ENCODE measurements at places on chromosomes 2 and 18.
A peak's percentile ranks its signal among the peaks of the same experiment; 100 is the strongest.

DNA sequence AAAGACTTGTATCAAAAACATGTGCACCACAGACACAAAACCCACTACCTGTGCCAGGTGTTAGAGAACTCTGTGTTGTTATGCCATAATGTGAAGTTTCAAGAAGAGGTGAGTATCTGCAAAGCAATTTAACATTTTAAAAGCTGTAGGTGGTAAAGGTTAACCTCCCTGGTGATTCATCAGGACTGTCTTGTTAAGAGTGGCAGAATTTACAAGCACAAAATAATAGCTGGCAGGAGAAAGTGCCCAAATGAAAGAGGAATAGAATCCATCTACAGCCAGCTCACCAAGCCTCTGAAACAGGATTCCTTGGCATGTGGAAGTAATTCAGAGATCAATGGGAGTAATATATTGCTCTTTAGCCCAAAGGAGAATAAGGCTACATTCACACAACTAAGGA lies 230.7 kb downstream of the AFF3 start:
- DNase-seq = no peak

DNA sequence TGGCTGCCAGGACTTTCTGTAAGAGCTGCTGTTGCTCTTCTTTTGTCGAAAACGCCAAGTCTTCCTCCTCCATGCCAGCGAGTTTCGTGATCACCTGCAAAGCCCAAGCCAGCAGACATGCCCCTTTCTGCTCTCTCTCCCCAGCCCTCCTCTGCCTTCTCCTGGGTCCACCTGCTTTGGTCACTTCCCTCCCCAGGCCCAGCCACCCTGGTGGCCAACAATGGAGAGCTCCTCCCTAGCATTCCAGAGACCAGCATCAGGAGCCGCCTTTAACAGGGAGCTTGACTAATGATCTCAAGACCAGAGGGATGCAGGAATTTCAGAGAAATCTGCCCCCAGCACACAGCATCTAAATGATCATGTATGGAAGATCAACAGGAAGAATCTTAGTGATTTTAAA lies 34.6 kb downstream of the ERCC3 start:
- no peak for DNase-seq

DNA sequence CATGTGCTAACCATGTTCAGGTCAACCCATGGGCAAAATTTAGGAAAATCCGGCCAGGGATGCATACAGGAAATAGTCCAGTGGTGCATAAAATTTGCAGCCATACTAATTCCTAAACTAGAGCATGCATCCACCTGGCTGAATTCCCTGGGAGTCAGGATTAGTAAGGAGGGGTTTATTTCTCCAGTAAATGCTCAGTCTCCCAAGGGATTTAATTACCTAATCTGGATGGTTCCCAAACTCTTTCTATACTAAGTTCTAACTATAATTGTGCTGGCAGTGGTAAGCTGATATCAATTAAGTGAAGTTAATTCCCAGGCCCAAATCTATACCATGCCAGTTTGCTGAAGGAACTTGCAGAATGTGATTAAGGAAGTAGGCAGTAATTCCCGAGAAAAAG lies 26.2 kb upstream of the EVA1A start:
- no peak for DNase-seq

DNA sequence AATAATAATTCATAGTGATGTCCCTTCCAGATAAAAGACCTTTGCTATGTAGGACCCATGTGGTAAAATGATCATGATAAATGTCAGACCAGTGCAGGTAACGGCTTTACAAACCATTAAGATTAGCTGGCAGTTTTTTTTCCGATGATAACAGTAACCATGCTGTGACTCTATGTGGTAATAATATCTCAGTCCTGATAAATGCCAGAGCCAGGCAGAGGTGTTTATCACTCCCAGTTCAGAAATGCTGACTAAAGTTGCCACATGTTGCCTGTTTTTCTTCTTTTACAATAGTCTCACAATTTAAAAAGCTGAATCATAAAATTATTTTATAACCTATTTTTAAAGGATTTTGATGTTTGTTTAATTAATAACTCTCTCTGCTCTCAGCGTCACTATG lies 565.1 kb downstream of the ARHGAP15 start:
- no peak for DNase-seq

- no peak for DNase-seq
These were observed 135.9 kb downstream of the ABCA12 start for GRCh38 chr2:215002500-215002899.

- DNase-seq = no peak
These were observed 97.0 kb downstream of the TTC32 start for GRCh38 chr2:19804639-19805260.

GRCh38 chr2:10123281-10123680 lies 742 bp downstream of the RRM2 start:
- DNase-seq = no peak

GRCh38 chr18:68840554-68841263 lies 42.8 kb downstream of the CCDC102B start:
- no peak for DNase-seq

DNA sequence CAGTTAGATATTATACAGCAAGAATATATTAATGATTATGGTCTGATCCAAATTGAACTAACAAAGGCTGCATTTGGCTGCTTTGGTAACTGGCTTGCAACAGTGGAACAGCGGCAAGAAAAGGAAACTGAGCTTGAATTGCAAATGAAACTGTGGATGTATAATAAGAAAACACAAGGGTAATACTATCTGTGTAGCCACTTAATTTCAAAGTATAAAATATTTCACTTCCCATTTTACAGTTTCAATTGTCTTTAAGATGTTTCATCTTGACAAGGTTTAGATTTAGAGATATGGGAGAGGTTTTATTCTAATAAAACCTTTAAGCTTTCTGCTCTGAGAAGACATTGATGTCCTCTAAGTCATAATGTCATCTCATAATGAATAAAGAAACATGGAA lies 23.8 kb downstream of the WDR75 start:
- DNase-seq = no peak

DNA sequence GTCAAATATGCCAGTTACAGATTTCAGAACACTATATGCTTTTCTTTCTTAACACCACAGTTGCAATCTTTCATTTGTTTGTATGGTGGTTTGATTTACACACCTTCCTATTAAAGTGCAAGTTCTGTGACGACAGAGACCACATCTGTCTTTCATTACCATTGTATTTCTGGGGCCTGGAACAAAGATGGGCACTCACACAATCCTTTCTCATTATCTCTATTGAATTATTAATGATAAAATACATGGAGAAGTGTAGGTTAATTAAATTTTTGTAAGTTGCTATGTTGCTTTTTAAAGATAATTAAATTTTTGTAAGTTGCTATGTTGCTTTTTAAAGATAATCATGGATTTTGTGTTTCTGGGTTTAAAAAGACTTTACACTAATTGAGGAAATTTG lies 79.9 kb downstream of the KCTD18 start:
- DNase-seq = no peak

GRCh38 chr2:239187464-239188253 lies 213.2 kb downstream of the HDAC4 start:
- peak; percentile 4 for DNase-seq

DNA sequence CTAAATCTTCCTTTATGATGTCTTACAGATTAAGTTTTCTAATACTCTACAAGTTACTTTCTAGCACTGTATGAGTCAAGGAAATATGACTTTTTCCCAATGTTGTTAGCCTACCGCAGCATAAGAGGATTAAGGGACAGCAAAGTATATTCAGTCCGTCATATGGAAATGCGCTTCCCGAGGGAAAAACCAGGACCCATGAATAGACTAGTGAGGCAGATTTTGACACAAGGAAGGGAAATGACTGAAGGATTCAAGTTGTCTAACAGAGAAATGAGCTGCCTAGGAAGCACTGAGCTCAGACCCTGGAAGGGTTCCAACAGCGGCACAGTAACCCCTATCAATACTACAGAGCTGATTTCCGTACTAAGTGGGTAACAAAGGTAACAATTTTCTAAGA lies 12.0 kb downstream of the SEPTIN10 start:
- no peak for DNase-seq

GRCh38 chr2:120804459-120804858 lies 68.8 kb downstream of the GLI2 start:
- DNase-seq = no peak

DNA sequence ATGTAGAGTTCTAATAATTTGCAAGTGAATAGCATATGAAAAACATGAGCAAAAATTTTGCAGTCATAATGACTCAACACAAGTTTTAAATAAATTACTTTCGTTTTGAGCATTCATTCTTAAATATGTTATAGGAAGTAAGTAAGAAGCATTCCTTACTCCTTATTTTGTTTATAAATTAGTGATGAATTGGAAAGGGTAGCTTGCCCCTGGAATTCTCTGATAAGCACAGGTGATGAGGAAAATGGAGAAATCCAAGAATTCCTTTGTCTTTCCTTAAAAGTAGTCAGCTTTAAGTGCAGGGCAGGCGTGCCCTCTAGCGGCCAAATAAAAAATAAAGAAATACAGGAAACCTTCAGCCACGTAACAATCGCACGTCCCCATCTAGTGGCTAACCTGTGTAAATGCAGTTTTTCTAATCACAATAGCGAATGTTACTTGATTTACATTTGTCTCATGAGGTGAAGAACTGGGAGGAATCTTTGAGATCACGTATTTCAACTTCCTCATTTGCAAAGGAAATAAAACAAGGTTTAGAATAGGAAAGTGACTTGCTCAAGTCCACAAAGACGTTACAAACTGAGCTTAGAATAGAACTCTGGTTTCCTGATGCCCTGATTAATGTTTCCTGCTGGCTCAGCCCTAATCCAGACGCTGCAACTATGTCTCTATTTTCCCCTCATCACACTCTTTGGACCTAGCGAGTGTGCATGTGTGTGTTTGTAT lies 47.2 kb upstream of the ZNG1B start:
- DNase-seq = no peak

DNA sequence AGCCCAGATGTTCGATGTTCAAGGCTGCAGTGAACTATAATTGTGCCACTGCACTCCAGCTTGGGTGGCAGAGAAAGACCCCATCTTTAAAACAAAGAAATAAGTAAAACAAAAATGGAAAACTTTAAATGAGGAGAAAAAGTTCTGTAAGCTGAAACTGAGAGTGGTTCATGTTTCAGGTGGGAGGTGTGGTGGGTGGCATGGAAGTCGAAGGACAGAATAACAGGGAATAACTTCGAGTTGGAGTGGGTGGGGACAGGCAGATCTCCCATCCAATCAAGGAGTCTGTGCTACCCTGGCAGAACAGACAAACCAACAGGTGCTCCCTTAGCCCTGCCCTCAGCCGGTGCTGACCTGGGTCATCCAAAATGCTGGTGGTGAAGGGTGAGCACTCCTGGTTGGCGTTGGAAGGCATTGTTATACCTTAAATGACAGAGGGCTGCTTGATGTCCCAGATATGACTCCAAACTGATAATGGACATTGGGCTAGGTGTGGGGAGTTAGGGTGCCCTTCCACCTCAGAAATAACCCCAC lies 328.4 kb downstream of the DYSF start:
- no peak for DNase-seq

GRCh38 chr2:219475278-219475677 lies 23.4 kb upstream of the GMPPA start:
- DNase-seq = no peak

- no peak for DNase-seq
These were observed 601.1 kb downstream of the ARHGAP15 start for GRCh38 chr2:143730155-143730952.

DNA sequence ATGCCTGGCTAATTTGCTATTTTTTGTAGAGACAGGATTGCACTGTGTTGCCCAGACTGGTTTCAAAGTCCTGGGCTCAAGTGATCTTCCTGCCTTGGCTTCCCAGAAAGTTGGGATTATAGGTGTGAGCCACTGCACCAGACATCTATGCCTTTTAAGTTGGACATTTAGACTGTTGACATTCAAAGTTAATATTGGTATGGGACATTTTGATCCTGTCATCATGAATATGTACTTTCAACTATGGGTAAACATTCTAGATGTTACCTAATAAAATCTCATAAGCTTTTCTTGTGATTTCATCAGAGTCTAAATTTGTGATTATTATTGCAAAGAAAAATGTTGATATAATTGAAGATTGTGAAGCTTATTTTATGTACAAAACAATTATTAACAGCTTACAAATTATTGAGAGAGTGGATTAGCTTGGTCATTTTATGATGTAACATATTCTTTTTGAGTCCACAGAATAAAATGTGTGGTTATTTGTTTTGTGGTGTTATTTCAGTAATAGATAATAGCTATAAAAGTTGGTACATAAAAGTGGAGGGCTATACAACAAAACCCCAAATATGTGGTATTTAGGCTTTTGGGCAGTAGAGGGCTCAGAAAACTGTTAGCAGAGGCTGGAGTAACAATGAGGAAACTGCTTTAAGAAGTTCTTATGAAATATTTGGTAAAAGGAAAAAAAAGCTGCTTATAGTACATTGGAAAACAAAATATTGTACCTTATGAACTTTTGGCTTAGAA lies 41.4 kb downstream of the STARD6 start:
- no peak for DNase-seq

- no peak for DNase-seq
These were observed 7.1 kb downstream of the PPP1R1C start for GRCh38 chr2:181992776-181993175.

- DNase-seq = no peak
These were observed 180.0 kb upstream of the TPO start for GRCh38 chr2:1233281-1233680.

GRCh38 chr18:48711651-48712486 lies 173.0 kb downstream of the CTIF start:
- no peak for DNase-seq

DNA sequence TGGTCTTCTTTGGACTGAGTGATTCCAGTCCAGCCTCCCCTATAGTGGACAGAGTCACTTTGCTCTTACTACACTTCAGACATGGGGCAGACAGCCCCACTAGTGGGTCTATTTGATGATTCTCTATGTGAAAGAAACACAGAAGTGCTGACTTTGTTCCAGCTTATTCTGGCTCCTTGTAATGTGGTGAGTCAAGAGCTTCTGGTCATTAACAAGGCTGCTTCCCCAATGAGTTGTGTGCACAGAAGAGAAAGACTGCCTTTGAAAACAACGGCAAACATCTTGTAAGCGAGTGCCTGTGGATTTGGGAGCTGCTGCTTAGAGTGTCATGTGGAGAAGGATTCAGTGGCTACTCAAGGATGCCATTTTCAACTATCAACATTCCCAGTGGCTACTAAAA lies 39.1 kb downstream of the RMC1 start:
- DNase-seq = no peak

- DNase-seq = peak; percentile 21
These were observed 978.2 kb downstream of the CPS1 start for GRCh38 chr2:211534632-211535031.

- no peak for DNase-seq
These were observed 10.1 kb downstream of the TEX51 start for GRCh38 chr2:126908721-126909177.

DNA sequence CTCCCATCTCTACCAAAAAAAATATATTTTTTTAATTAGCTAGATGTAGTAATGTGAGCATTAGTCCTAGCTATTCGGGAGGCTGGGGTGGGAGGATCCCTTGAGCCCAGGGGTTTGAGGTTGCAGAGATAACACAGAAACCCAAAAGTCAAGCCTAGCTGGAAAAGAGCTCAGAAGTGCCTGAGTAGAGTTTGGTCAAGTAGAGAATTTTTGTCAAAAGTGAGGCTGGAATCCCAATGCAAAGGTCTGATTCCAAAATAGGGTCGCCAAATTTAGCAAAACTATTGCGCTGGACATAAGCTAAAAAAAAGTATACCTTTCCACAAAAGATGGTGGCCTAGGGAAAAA lies 15.5 kb upstream of the MSH6 start:
- no peak for DNase-seq

GRCh38 chr2:74142340-74142739 lies 5.4 kb downstream of the BOLA3 start:
- DNase-seq = no peak

- DNase-seq = peak; percentile 31
These were observed 174.6 kb upstream of the PID1 start for GRCh38 chr2:229445501-229446211.
